ENCODE measurements at places on chromosomes 6 and 20.

- DNase-seq: no peak
Measured at GRCh38 chr20:43994486-43995100, 79.9 kb downstream of the TOX2 start.

DNA sequence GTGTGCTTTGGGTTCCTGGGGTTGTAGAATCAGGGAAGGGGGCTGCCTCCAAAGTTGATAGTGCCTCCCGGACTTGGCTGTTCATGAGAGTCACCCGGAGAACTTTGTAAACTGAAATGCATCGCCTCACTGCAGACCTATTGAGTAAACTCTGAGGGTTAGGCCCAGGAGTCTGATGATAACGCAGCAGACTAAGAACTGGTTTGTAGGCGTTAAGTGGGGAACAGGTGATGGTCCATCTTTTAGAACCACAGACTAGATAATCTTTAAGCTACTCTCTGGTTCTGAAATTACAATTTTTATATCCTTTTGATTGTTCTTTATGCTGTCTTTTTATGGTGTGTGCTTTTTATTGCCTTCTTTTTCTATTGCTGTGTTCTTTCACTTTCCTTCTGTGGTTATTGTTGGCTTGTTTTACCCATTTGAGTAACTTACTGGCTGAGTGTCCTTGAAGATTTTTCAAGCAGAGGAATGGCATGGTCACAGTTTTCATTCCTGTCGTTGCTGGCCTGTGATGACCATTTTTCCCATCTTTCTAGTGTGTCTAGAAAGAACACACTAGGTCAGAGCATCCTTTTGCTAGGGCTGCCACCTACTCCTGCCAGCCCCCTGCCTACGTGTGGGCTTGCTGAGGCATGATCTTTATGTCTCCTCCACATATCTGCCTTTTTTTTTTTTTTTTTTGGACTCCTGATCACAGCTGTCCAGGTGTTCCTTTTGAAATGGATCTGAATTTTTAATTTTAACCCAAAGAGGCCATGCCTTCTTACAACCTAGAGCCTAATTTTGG lies 30.9 kb downstream of the LRRC1 start:
- no peak for DNase-seq

DNA sequence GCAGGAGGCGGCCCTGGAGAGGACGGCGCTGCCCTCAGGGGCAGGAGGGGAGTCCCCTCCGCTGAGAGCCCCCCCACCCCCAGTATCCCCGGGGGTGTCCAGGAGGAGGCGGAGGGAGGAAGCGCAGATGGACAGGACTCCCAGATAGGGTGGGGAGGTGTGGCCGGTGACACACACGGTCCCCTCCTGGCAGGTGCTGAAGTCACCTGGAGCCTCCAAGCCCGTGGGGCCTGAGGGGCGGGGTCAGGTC lies 1.4 kb downstream of the STMN3 start:
- DNase-seq: no peak

- no peak for DNase-seq
Measured at GRCh38 chr20:51255417-51255816, 232.5 kb upstream of the KCNG1 start.

- no peak for DNase-seq
Measured at GRCh38 chr20:63223121-63223825, 7.3 kb upstream of the YTHDF1 start.

GRCh38 chr20:49937027-49937929 lies 1.1 kb downstream of the RNF114 start:
- DNase-seq: no peak

DNA sequence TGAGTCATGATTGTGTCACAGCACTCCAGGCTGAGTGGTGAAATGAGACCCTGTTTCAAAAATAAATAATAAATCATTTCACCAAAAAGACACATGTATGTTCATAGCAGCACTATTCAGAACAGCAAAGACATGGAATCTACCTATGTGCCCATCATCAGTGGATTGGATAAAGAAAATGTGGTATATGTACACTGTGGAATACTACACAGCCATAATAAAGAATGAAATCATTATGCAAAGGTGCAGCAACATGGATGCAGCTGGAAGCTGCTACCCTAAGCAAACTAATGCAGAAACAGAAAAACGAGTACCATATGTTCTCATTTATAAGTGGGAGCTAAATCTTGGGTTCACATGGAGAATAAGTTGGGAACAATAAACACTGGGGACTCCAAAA lies 33.1 kb downstream of the ZNF451 start:
- DNase-seq: no peak

All from fibroblast of skin of left quadriceps (primary cell).